ENCODE measurements at places on chromosomes 7 and 10.

- DNase-seq = no peak
Observed at GRCh38 chr10:122590153-122590552, 29.6 kb downstream of the DMBT1 start.

DNA sequence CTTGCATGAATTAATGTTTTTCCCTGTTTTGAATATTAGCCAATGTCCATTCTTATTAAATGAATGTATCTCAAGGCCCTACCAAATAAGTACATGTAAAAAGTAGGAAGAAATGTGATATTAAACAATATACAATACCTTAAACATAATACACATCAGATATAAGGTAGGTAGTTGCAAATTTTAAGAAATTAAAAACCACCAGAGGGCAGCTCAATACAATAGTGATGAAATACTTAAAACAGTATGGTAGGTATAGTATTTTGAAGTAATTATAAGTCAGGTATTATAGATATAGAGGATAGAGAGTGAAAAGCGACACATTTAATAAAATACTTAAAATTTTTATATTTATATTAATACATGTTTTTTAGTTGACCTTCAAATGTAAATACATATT is 43.6 kb upstream of the CDK14 start:
- DNase-seq = peak; percentile 33

- DNase-seq = no peak
Observed at GRCh38 chr10:33556620-33557019, 222.2 kb upstream of the NRP1 start.

DNA sequence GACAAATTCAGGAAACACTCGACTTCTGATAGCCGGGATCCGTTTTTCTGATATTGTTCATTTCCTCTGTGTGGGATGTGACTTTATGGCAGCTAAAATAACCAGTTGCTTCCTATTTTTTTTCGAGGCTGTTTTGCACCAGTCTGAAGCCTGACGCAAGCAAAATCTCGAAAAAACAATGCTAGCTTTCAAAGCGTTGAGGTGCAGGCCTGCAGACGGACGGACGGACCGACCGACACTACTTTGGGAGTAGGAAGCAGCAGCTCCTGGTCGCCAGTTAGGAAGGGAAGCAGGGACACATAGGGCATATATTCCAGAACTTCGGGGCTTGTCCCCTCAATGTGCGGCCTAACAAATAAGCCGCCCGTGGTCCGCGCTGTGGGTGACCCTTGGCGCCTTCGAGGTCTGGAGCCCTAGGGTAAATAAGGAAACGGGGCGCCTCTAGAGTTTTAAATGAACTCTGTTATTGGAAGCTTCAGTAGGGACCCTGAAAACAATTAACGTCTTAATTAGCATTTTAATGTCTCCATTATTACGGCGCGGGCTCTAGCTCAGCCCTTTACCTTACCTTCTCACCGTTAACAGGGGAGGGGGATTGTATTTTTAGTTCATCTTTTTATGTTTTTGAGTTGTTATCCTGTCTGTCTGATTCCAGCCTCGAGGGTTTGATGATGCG is 1.3 kb downstream of the HHEX start:
- no peak for DNase-seq

DNA sequence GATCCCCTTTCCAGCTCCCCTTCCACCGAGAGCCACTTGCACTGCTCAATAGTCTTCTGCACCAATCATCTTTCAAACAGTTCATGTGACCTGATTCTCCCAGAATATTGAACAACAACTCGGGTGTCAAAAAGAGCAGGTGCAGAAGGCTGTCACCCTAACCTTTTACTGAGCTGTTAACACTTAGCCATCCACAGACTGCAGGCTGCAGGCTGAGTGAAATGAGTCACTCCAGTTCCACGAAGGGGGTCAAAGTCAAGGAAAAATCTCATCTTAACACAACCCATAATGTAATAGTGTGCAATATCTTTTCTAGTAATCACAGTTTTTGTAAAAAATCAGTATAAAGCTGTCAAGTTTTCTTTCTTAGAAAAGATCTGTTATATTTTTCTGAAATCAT is 63.1 kb downstream of the MTPAP start:
- no peak for DNase-seq

DNA sequence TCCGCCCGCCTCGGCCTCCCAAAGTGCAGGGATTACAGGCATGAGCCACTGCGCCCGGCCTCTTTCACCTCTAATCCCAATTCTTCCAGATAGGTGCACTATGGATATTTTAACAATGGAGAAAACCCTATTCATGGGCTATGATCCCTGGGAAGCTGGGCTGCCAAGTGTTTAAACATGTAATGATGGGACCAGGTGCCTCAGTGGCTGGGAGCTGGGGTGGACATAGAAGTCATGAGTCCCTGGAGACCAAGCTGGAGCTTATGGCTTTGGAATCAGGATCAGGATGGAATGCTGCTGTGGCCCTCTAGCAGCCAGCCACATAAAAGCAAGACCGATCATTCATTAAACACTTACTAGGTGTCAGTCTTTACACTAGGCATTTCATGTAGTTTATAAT is 41.8 kb upstream of the IGFBP3 start:
- no peak for DNase-seq

All from RCC 7860 (cell line).